Stimulated activated memory B cell treated with anti-CD40 and anti-IgM and Interleukin-4, amounts not matched to agents 10 μg/mL and 1 μg/mL and 100 μg/mL, for 72 hours (primary cell): ENCODE measurements at places on chromosomes 16 and 17.

- no peak for ATAC-seq
Measured at GRCh38 chr16:83513008-83513755, 294.6 kb upstream of the HSBP1 start.

- ATAC-seq, result no peak
Measured at GRCh38 chr17:36514856-36515255, 19.8 kb downstream of the MYO19 start.

- ATAC-seq, result no peak
Measured at GRCh38 chr17:79124513-79125209, 50.0 kb downstream of the ENGASE start.

- ATAC-seq, result no peak
Measured at GRCh38 chr17:73091410-73091769, 1.1 kb downstream of the SLC39A11 start.
